ENCODE measurements at places on chromosomes 6 and 20.

DNA sequence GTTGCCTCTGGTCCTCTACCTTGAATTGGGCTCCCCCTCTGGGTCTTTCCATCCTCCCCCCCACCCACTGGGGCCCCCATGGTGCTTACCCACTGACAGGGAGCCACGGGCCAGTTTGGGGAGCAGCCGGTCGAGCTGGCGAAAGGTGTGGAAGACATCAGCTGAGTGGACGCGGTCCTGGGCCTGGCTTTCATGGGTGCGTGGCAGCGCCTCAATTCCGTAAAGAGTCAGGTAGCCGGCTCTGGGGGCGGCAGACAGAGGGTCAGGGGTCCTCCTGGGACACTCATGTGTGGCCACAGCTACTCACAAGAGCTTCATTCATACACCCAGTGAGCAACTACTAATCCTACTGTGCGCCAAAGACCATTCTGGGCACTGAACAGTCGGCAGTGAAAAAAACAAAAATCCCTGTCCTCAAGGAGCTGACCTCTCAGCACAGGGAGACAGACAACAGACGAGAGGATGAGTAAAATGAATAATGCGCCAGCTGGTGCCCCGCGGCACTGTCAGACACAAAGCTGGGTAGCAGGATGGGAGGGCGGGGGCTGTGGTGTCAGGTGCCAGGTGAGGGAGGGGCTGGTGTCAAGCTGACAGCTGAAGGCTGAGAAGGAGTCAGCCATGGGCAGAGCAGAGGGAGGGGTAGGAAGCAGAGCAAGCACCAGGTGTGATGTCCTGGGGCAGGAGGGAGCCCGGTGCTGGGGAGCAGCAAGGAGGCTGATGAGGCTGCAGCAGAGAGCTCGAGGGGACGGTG lies 28.3 kb downstream of the PTGIS start:
- DNase-seq: no peak

DNA sequence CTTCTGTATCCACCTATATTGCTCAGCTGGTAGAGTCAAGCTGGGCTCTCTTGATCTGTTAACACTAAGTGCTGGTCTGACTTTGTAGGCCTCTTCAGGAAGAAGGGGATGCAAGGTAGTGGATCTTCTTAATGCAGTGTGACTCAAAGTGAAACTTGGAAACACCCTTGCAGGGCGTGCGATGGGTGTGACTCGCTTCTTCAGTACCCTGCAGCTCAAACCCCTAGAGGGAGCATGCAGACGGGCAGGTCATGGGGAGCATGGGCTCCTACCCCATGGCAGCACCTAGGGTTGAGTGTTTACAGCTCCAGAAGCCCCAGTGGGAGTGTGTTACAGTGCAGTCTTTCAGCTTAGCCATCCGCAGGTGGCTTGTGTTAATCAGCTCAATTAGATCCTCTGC lies 757 bp upstream of the SAMD3 start:
- peak; percentile 9 for DNase-seq

DNA sequence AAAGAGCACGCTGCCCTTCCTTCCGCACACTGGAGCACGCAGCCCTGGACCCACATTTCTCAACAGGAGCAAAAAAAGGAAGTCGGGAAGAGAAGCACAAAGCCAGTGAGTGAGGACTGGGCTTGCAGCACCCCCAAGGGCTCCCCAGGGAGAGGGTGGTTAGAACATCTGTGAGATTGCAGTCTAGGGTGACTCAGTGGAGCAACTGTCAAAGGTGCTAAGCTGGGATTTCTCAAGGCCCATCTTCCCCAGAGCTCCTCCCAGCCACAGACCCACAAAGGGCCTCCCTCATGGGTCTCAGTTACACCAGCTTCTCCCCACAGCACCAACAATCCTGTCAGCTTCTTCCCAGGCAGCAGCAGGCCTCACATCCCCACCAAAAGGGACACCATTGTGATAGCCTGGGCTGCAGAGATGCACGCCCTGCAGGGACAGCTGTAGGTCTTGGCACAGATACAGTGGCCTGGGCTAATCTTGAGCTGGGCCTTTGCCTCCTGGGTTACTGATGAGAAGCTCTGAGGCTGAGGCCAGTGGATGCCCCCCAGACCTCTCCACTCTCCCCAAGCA lies 39.6 kb upstream of the CD93 start:
- no peak for DNase-seq

GRCh38 chr6:107419733-107420132 lies 39.6 kb downstream of the PDSS2 start:
- no peak for DNase-seq

- DNase-seq: no peak
These were observed 501.3 kb downstream of the CD83 start for GRCh38 chr6:14618759-14619418.

GRCh38 chr6:120871416-120872261 lies 462.6 kb downstream of the TBC1D32 start:
- DNase-seq: no peak

- peak; percentile 62 for DNase-seq
These were observed 1.2 kb upstream of the C6orf62 start for GRCh38 chr6:24720131-24720603.

- no peak for DNase-seq
These were observed 727.8 kb downstream of the QKI start for GRCh38 chr6:164142322-164142721.

GRCh38 chr20:52540509-52540908 lies 348.9 kb upstream of the ZFP64 start:
- DNase-seq: no peak

- no peak for DNase-seq
These were observed 157.3 kb downstream of the TBXT start for GRCh38 chr6:166010136-166010960.

GRCh38 chr20:1491281-1491840 lies at the start of gene SIRPB2:
SIRPB2 (minus strand) TSS chr20:1491420; CDS start chr20:1491359, 61 bp downstream.
- DNase-seq: no peak

GRCh38 chr20:4439461-4439860 lies 282.2 kb upstream of the PRND start:
- no peak for DNase-seq

DNA sequence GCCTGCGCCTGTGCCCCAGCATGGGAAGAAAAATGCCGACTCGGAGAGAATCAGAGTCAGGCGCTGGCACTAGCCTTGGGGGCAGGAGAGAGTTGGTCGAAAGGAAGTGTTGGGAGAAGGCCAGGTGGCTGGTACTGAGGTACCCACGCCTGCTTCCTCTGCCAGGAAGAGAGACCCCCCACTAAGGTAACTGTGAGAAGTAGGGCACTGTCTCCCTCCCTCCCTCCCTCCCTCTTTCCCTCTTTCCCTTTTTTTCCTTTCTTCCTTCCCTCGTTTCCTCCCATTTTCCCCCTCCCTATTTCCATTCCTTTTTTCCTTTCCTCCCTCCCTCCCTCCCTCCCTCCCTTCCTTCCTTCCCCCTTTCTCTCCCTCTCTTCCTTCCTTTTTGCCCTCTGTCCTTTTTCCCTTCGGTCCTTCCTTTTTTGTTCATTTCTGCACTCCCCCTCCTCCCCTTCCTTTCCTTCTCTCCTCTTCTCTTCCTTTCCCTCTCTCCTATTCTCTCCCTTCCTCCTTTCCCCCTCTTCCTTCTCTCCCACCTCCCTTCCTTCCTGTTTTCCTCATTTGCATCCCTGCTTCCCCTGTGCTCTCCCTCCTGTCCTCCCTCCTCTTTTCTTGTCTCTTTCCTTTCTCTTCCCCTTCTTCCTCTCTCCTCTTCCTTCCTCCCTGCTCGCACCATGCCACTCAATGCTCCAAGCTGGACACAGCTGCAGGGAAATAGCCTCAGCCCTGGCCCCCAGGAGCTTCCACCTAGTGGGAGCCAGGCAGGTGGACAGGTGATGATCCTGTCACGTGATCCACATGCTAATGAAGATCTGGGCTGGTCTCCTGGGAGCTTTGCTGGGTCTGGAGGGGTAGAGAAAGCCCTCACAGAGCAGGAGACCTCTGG lies 148.0 kb downstream of the DHX35 start:
- DNase-seq: no peak

DNA sequence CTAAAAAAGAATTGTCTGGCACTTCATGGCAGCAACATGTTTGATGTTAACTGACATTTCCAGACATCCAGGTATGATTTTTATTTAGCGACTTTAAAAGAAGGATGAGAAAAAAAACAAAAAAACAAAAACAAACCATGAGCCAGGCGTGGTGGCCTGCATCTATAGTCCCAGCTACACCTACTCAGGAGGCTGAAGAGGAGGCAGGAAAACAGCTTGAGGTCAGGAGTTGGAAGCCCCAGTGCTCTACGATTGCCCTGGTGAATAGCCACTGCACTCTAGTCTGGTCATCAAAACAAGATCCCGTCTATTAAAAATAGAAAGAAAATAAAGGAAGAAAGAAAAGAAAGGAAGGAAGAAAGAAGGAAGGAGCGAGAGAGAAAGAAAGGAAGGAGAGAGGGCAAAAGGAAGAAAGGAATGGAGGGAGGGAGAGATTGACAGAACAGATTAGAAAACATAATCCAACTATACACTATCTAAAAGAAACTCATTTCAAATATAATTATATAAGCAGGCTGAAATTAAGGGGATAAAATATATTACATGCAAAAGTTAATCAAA lies 141.6 kb downstream of the TRIM27 start:
- DNase-seq: no peak

- no peak for DNase-seq
These were observed 27.8 kb upstream of the LGSN start for GRCh38 chr6:63347599-63347998.

DNA sequence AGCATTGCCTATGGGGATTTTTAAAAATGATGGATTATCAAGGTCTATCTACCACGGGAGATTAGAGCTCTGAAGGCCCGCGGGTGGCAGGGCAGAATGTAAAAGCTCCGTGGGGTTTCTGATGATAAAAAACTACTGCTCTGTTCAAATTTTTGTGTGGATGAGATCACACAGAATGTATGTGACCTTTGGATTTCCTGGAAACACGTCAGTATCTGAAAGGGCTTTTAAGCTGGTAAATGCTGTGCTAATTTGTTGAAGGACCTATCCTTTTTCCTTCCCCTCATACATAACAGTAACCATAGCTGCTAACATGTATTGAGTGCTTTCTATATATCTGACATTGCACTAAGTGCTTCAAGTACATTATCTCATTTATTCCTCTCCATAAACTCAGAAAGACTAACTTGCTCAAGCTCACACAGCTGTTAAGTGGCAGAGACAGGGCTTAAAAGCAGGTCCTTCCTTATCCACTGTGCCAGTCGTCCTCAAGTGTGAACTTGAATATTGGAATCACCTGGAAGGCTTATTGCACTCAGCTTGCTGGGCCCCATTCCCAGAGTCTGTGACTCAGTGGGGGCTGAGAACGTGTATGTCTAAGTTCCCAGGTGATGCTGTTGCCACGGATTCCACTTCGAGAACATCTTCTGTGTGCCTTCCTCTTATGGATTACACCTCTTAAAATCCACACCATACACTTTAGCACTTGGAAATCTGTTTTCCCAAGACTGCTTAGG lies 1.9 kb upstream of the TMEM242 start:
- DNase-seq: no peak

GRCh38 chr6:135221505-135221904 lies 40.4 kb downstream of the MYB start:
- no peak for DNase-seq

DNA sequence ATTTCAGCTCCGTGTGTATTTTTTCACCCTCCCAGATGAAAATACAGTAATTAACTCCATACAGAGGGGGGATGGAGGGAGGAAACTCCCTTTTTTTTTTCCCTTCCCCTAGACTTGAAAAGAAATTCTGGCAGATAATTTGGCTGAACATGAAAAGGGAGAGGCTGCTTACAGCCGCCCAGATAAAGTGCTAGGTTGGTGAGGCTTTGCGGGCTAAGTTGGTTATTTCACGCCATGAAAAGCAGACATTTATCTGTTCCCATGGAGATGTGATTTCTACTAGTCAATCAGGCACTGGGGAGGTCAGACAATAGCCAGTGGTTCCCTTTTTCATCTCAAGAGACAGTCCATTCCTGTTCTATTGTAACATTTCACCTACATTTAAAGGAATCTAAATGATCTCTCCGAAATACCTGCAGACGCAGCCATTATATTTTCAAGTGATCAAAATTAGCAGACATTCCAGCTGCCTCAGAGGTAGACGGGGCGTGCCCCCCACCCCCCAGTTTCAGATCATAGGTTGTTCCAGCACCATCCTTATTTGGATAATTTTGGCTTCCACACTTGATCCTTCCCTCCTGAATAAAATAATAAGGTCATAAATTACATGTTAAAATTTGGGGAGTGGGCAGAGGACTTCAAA lies 143.9 kb upstream of the ZNF217 start:
- DNase-seq: no peak

GRCh38 chr20:19727251-19727847 lies 30.7 kb upstream of the RIN2 start:
- no peak for DNase-seq

DNA sequence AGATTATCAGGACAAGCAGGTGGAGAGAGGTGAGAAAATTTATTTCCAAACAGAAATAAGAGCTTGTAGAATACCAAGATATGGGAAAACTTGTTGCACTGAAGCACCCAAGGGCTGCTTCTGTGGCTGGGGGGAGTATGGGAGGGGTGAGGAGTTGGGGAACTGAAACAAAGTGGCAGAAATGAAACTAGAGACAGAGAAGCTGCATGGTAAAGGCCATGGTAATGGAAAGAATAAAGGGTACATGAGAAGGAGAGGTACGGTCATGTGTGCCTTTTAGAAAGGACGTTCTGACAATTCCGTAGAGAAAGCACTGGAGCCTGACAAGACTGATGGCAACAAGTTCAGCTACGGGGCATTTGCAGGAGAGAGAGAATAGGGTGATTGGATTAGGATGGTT lies 51.6 kb upstream of the RIN2 start:
- no peak for DNase-seq

DNA sequence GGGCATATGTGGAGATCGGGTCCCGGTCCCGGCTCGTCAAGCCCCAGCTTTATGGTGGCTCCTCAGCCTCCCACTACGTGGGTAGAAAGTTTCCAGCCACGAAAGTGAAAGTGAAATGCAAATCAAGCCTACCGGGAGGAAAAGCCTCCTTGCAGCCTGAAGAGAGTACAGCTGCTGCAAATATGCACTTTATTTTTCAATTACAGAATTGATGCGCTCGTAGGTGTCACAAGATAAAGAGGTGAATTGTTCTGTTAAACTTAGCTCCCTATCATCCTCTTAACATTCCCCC lies 373 bp upstream of the PCNA start:
- DNase-seq: no peak

DNA sequence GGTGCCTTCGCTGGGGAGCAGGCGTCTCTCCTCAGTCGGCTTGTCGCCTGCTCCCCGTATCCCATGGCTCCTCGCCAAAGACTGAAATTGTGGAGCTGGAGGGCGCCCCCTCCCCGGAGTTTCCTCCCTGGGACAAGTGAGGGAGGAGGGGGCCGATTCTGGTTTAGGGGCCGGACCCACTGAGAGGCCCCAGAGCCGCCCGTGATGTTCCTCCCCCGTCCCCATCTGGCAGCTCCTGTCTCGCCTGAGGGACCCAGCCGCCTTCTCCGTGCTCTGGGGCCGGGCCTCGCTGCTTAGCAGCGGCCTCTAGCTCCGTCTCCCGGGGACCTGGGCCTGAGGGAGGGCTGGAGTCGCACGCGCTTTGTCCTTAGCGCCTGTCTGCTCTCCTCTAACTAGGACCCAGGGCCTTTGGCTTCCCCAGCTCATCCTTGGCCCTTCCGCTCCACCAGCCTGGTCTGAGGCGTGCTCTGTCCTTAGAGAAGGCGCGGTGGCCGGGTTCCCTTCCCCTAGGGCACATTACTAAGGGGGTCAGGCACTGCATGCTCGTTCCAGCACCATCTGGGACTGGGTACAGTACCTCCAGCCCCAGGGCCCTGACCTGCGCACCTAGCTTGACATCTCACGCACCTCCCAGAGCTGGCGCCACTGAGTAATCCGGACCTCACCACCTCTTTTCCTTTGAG lies 29.7 kb downstream of the SLC12A5 start:
- DNase-seq: no peak
